Epithelial cell of proximal tubule (primary cell): ENCODE measurements at places on chromosomes 11 and 22.
A peak's percentile ranks its signal among the peaks of the same experiment; 100 is the strongest.

- no peak for DNase-seq
Measured at GRCh38 chr11:1178906-1179305, 21.2 kb downstream of the MUC5AC start.

DNA sequence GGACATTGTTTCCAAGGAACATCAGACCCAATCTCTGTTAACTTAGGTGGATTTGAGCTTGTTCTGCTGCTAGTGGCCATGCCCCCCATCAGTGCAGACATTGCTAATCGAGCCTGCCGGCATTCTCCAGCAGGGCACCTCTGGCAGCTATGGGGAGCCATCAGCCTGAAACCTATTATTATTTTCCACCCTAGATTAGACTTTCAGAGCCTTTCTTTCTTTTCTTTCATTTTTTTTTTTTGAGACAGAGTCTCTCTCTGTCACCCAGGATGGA is 4.9 kb downstream of the CACNA1I start:
- no peak for DNase-seq

GRCh38 chr11:22832315-22833015 is 2.9 kb upstream of the SVIP start:
- DNase-seq = peak; percentile 6

GRCh38 chr22:24982301-24983056 is 30.0 kb downstream of the KIAA1671 start:
- no peak for DNase-seq

GRCh38 chr11:8321876-8322275 is 58.2 kb upstream of the LMO1 start:
- no peak for DNase-seq
